CD4-positive, alpha-beta T cell treated with Interleukin-6 at 100 ng/mL for 8 hours (primary cell): ENCODE measurements at places on chromosomes 7 and 10.
A peak's percentile ranks its signal among the peaks of the same experiment; 100 is the strongest.

DNA sequence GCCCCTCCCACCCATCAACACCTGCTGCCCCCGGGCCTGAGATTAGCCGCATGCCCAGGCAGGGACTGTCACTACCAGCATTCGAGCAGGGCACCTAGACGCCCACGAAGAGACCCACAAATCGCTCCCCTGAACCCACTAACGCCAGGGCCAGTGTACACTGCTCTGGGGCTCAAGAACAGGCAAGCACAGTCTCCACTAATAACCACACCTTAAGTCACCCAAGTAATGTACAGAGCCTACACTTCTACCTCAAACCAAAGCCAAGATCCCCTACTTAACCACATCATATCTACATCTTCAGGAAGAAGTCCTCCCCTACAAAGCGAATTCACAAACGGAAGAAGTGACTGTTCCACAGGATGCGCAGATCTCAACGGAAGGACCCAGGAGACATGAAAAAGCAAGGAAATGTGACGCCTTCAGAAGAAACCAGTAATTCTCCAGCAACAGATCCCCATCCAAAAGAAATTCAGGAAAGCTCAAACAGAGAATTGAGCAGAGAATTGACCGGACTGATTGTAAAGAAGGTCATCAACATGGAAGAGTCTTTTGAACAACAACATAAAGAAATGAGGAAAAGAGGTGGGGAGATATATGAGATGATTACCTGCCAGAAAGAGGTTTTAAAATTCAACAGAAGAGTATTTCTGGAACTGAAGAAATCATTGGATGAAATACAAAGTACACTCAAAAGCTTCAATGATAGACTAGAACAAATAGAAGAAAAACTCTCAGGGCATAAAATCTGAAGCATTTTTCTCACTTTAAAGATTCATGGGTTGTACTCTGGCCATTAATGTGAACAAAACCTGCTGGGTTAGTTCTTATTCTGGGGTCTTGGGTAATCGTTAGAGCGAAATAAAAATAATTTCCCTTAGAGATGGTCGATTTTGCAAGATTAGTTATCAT is 20.9 kb downstream of the IFT22 start:
- no peak for DNase-seq

- no peak for DNase-seq
These were observed 115.5 kb upstream of the GALNT17 start for GRCh38 chr7:71016401-71016800.

- no peak for DNase-seq
These were observed 331.5 kb upstream of the NFE2L3 start for GRCh38 chr7:25820432-25821040.

DNA sequence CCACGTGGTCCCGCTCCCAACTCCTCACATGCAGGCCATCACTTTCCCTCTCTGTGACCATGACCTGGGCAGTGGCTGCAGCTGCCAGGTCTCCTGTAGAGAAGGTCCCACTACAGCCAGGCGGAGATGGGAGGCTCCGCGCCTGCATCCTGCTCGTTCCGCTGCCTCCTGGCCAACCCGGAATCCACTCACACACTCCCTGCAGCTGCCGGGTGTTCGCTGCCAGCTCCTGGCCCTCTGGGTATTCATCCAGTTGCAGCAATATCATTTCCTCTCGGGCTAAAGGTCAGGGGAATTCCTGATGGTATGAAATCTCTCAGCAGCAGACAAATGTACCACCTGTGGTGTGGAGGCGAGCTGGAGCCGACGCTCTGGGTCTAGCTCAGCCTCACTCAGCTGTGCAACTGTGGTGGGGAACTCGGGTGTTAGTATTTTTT is 65.7 kb downstream of the TLL2 start:
- DNase-seq, result no peak

DNA sequence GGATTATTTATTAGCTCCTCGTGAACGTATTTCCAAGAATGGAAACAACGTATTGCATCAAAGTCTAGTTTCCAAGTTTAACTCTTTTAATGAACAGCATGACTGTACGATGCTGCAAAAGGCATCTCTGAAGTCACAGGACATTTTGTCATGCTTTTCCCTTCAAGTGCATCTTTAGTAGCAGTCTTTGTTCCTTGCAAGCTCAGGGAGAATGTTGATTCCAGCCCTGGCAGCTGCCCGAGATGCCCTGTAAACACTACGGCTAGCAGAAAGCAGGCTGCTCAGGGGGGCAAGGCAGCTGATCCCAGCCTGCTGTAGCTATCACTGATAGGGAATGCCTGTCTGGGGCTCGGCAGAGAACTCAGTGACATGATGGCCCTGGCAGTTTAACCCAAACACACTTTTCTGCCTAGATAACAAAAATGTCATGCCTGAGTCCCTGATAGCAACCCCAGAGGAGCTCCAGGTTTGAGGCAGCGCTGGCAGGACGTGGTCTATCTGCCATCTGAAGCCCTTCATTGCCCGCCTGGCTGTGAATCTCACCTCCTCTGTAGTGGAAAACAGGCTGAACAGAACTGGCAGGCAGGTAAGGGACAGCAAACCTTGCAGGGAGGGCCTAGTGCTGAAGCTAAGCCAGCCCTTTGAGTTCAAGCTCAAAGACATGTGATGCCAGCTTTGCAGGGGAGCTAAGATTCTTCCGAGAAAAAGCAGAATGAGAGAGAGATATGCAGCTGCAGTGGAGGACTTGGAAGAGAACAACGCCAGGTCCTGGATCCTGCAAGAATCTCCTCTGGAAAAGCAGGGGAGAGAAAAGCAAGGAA is 264.6 kb downstream of the SNX10 start:
- no peak for DNase-seq

GRCh38 chr10:52210161-52210560 is 103.9 kb upstream of the DKK1 start:
- DNase-seq, result no peak

- peak; percentile 38 for DNase-seq
These were observed 628 bp downstream of the PARP12 start for GRCh38 chr7:140062118-140062527.

- DNase-seq, result no peak
These were observed 12.4 kb downstream of the TMEM273 start for GRCh38 chr10:49175587-49176309.

GRCh38 chr7:11212816-11213215 is 239.1 kb downstream of the PHF14 start:
- no peak for DNase-seq
